ENCODE measurements at places on chromosomes 5 and 9.

- DNase-seq: no peak
These were observed 161.3 kb downstream of the RMI1 start for GRCh38 chr9:84141741-84142370.

DNA sequence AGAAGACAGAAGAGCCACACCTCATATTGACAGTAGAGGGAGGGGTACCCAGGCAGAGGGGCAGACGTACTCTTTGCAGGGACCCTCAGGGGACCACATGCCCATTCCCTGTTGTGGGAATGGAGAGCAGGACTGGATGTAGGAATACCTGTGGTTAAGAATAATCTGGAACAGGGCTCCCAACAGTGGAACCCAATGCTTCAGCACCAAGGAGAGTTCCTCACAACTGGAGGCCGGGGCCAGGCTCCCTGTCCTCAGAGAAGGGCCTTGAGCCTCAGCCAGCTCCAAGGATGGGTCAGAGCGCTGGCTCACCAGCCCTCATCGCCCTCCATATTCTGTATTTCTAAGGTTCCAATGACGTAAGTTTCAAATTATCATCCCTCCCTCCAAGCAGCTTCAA lies 7.4 kb upstream of the SHC3 start:
- no peak for DNase-seq

DNA sequence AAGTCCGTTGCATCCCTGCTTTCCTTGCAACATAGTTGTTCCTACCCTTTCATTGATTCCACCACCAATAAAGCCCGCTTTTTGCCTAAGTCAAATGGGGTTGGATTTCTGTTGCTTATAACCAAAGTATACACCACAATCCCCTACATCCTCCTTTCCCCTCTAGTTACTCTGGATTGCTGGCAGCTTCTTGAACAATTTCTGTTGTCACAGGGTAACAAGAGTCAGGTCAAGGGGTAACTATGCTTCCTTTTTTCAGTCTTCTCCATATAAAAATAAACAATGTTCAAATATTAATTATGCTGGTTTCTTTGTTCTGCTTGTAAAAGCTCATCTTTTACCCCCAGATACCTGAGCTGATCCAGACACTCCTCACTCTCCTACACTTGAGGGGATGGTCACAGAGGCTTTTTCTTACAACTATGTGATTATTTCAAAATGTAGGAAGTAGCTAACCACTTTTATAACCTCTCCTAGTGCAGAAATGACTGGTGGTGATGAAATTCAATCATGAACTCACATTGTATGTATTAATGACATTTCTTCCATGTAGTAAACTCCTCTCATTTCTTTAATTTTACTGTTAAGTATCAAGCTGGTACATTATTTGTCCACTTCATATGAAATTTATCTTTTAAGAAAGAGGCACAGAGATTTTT lies 136.5 kb downstream of the SNX18 start:
- no peak for DNase-seq

GRCh38 chr5:39158127-39158593 lies 61.2 kb downstream of the FYB1 start:
- no peak for DNase-seq

- no peak for DNase-seq
These were observed 15.9 kb upstream of the SYNPO start for GRCh38 chr5:150624334-150625163.

- DNase-seq: no peak
These were observed 15.4 kb upstream of the PLEKHG4B start for GRCh38 chr5:76358-77169.

GRCh38 chr9:137174722-137175293 lies 3.0 kb upstream of the TMEM210 start:
- no peak for DNase-seq

DNA sequence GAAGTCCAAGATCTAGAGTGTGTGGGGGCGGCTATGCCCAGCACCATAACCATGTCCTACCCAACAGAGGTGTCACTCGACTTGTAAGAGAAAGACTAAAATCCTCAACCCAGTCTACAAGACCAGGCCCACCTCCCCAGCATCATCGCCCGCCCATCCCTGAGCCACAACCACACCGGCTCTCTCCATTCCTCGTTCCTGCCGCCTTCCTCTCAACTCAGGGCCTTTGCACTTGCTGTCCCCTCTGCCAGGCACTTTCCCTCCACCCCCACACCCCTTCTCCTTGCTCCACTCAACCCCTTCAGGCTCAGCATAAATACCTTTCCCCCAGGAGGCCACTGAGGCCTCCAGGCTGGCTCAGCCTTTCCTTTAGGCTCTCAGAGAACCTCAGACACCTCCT lies 69.3 kb downstream of the PAX5 start:
- no peak for DNase-seq

All from amniotic stem cell (primary cell).